ENCODE measurements at places on chromosomes 11 and 22.
A peak's percentile ranks its signal among the peaks of the same experiment; 100 is the strongest.

DNA sequence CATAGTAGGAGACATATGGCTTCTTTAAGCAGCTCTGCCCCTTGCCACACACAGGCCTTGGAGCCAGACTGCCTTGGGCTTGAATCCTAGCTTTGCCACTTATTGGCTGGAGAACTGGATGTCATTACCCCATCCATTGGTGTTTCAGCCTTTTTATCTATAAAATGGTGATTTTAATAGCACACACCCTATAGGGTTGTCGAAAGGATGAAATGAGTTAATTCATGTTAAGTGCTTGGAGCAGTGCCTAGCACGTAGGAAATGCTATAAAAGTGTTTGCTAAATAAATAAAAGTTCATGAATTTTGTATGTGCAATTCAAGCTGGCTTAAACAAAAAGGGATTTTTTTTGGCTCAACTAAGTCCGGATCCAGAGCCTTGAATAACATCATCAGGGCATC lies 120.7 kb downstream of the TIMP3 start:
- DNase-seq = no peak

DNA sequence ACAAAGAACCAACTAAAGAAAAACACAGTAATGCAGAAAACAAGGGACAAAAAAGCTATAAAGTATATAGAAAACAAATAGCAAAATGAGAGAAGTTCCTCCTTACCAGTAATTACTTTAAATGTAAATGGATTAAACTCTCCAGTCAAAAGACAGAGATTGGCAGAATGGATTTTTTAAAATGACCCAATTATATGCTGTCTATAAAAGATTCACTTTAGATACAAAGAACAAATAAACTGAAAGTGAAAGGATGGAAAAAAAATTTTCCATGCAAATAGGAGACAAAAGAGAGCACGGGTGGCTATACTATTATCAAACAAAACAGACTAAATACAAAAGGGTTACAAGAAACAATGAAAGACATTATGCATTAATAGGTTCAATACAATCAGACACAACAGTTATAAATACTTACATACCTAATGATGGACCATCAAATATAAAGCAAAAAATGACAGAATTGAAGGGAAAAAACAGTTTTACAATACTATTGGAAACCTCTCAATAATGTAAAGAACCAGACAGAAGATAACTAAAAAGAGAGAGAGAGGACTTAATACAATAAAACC lies 64.6 kb downstream of the NARS2 start:
- DNase-seq = no peak

DNA sequence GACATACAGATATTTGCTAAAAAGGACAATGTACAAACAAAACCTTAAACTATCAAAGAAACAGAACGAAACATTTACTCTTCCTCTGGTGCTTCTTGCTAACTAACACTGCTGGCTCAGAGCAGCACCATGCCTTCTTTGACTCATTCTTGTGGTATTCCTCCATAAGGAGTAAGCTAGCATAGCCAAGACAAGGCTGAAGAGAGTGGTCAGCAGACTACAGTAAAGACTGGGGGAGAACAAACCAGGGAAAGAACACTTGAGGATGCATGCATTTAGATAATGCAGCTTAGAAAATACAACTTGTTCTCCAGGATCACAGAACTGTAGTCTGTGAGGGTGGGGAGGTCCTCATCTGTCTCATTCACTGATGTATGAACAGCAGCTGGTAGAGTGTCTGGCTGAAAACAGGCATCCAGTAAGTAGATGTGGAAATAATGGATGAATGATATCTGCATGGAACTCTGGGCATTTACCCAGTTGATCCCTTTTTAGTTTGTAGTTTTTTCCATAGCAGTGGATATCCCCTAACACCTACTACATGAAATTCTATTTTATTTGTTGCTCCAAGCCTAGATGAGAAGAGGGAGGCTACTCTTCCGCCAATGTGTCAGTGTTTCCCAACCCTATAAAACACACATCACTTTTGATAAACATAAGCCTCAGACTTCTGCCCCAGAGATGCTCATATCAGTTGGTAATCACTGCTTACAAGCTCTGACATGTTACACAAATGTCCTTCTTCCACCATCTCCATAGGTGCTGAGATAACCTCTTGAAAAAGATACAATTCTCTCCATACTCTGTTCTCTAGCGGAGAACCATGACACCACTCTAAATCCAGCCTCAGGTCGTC lies 7.3 kb downstream of the SNX19 start:
- no peak for DNase-seq

DNA sequence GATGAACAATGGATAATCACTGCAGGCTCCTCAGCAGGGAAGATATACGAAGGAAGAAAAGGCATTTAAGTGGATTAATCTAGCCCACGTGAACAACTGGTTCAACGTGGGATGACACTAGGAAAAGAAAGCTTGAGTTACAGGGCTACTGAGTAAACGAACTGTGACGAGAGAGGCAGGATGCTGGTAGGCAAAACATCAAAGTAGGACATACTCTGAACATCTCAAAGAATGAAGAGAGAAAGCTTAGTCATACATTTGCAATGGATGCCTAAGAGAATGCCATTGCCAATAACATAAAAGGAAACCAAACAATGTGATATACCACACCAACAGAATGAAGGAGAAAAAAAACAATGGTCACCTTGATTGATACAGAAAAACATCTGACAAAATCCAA lies 12.9 kb downstream of the USP28 start:
- no peak for DNase-seq

GRCh38 chr11:78810559-78811009 lies 235.9 kb upstream of the NARS2 start:
- no peak for DNase-seq

- no peak for DNase-seq
Observed at GRCh38 chr11:85619499-85619898, 7.6 kb downstream of the DLG2 start.

- DNase-seq = no peak
Observed at GRCh38 chr11:2122222-2122906, 16.8 kb downstream of the IGF2 start.

- no peak for DNase-seq
Observed at GRCh38 chr22:46110215-46110614, 40.1 kb upstream of the PPARA start.

DNA sequence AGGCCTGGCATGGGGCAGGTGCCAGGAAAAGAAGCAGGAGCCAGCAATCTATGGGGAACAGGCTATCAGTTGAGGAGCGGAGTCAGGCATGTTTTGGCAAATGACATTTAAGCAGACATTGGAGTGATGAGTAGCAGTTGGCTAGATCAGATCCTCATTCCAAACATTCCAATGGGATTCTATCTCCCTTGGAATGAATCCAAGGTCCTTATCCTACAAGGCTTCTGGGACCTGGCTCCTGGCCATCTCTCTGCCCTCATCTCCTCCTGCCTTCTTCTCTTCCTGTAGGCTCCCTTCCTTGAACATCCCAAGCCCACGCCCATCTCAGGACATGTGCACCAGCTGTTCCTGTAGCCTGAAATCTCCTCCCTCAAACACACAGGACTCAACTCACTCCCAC lies 1074.5 kb downstream of the TBC1D22A start:
- DNase-seq = no peak

DNA sequence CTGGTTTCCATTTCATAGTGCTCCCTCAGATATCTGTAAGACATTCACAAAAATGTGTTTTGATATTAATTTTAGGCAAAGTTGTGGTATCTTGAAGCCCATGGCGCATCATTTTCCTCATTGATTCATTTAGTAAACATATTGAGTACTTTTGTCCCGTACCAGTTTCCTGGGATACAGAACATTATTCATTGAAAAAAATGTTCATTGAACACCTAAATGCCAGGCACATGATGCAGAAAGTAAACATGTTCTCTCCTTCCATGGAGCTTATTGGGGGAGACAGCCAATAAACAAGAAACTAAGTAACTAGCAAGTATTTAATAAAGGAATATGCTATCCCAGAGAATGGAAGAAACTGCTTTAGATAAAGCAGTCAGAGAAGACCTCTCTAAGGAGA lies 195.0 kb downstream of the UVRAG start:
- no peak for DNase-seq

DNA sequence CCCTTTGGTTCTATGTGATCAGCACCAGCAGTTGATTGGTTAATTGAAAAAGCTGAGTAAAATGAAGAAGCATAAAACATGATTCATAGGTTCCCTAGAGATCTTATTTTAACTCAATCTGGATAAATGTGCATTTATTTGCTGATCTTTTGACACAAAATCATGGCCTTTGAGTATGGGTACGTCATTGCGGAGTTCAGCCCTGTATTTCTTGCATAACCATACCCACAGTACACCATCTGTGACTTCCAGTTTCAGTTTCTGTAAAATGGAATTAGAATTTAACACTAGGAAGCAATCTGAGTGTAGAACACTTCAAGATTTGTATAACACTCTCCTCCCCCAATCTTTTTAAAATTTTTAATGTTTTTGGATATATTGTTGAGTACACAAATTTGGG lies 358.2 kb downstream of the DDX10 start:
- DNase-seq = no peak

DNA sequence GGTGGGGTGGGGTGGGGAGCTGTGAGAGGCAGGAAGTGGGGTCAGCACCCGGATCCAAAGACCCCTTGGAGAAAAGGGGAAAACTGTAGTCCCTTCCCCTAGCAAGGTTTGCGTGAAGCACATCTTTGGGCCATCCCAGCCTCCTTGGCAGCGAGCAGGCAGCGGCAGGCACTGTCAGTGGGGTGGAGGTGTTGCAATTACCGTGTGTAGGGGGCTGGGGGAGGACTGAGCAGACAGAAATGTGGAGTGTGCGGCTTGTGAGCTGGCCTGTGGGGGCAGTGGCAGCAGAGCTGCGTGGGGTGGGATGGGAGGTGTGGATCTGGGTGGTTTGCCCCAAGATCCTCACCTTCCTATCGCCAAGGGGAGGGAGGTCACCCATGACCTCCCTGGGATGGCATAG lies 16.4 kb downstream of the DAGLA start:
- no peak for DNase-seq

DNA sequence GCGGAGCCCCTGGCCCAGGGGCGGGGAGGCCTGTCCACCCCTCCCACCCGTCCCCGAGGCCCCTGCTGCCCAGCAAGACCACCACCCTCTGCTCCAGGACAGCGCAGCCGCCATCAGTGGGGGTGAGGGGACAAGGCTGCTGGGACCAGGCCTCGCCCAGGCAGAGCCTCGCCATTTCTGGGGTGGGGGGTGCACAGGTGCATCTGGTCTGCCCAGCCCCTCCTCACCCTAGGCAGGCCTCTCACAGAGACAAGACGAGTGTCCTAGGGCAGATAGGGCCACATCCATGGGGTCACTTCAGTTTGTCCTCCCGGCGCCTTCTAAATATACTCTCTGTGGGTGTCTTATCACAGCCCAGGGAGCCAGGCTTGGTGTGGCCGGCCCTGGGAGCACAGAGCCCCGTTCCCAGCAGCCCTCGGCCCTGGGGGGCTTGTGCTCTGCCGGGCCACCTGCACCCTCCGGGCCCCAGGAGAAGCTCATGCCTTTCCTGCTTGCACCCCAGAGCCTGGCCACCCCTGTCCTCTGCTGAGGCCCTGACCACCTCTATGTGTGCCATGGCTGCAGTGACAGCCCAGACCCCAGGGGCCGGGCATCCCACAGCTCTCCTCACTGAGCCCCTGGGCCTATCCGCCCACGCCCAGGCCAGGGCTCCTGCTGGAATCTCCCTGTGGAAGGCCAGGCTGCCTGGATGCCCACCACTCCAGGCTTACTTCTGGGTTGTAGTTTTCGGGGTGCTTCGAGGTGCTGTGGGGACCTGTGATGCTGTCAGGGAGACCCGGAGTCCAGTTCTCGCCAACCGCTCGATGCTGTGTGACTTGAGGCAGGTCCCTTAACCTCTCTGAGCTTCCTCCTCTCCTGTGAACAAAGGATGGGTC lies 70.8 kb downstream of the KCNQ1 start:
- no peak for DNase-seq

- DNase-seq = no peak
Observed at GRCh38 chr11:130763087-130763980, 152.9 kb downstream of the SNX19 start.

DNA sequence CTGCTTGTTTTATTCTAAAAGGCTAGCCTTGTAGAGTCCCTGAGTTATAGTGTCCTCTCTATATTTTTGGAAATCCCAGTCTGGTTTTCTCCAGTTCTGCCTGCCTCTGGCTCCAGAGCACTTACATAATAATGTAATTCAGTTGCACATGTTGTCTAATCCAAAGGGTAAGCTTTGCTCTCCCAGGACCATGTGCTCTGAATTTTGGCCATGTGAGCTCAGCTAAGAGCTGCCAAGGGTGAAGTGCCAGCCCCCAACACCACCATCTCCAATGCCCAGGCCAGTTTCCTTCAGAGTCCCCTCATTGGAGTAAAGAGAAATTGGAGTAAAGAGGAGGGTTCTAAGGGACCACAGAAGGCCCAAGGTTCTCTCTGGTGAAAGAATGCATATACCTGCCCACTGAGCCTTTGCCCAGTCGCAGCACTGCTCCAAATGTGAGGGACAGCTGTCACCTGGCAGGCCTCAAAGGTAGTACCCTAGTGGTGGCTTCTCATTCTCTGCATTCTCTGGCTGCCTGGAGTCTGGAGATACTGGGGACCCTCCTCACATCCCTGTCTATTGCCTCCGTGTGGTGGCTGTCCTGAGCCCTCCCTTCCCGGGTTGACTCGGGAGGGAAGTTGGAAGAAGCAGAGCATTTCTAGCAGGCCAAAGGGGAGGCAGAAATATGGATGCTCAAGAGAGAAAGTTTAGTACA lies 4.9 kb downstream of the CRY2 start:
- no peak for DNase-seq

DNA sequence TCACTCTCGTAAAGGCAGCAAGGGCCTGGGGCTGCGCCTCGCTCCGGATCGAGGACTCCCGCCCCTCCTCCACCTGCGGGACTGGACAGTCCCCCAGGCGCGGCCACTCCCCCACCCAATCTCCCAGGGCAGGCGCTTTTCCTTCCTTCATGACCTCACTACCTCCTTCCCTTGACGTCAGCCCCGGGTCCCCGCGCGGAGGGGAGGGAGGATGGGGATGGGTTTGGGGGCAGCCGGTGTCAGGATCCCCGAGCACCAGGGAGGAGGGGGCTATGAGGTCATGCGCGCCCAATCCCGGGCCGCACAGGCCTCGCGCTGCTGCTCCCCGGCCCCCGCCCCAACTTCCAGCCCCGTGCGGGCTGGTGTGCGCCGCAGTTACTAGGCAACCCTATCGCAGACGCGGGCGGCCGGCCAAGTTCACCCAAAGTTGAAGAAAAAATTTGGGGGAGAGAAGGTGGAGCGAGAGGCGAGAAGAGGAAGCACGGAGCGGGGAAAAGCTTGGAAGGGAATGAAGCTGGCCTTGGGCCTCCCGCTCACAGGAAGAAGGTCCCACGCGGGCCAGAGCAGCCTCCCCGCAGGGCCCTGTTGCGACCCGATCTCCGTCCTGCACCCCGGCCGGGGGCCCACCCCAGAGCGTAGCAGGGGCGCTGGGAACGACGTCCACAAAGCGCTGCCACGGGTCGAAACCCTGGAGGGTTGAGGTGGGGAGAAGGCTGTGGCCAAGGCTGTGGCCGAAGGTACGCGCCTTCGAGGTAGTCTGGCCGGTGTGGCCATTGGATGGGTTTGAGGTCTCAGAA lies 8.3 kb downstream of the WT1 start:
- DNase-seq = peak; percentile 92

GRCh38 chr11:105769627-105770026 lies 159.8 kb downstream of the GRIA4 start:
- DNase-seq = no peak

- no peak for DNase-seq
Observed at GRCh38 chr11:108947654-108948570, 283.0 kb downstream of the DDX10 start.
